ENCODE measurements at places on chromosomes 5 and 9.

DNA sequence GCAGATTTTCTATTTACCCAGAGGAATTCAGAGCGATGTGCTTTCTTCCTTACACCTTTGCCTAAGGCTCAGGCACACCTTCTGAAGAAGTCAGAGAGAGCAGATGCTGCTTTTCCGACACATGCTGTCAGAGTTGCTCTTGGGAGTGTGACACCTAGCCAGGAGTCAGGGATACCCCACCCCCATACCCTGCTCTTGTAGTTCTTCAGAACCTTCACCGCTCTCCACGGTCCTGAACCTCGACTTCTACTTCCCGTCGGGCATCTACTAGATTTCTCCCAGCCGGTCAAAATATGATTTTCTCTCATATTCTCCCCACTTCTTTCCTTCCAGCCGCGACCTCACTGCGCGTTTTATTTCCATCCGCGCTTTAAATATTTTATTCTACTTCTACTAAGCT lies 1.7 kb downstream of the GRIN3A start:
- DNase-seq: no peak

- DNase-seq: no peak
Measured at GRCh38 chr9:34253460-34253837, 74.6 kb downstream of the UBAP1 start.

GRCh38 chr9:22643541-22643940 lies 196.9 kb downstream of the DMRTA1 start:
- no peak for DNase-seq

GRCh38 chr9:124315882-124316281 lies 58.1 kb downstream of the NEK6 start:
- DNase-seq: no peak

DNA sequence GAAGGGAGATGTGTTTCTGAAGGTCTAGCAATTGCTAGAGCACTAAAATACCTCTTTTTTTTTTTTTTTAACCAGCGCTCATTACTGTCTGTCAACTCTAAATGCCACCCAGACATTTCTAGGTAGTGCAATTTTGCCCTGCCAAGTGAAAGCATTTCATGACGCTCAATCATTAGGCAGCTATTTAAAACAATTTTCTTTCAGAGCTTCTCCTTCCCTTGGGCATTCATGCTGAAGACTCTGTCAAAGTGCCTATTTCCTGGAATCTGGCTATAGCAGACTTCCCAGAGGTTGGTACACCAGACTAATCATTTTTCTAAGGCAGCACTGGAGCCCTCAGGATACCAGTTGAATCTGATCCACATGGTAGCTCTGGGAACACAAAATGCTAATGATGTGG lies 97.0 kb upstream of the ANKRD55 start:
- DNase-seq: no peak

- DNase-seq: no peak
Measured at GRCh38 chr9:4842213-4842612, 49.5 kb downstream of the RCL1 start.

DNA sequence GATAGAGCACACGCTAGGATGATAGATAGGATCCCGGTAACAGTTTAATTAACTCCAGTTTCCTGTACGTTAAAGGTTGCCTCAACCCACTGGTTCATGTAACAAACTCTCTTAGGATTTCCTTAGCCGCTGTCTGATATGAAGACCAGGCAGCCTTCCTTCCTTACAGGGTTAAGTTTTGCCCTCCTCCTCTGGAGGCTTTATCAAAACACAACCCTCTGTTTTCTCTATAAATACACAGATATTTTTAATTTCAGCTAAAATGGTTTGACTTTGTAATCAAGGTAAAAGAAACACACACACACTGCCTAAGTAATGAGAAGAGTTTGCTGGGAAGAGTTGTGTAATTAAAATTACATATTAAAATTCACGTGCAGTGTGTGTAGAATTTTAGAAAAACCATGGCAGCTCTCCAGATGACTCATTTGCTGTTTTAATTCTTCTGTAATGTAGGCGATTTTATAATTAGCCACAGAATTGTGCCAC lies 369.8 kb downstream of the CSNK1G3 start:
- DNase-seq: no peak

DNA sequence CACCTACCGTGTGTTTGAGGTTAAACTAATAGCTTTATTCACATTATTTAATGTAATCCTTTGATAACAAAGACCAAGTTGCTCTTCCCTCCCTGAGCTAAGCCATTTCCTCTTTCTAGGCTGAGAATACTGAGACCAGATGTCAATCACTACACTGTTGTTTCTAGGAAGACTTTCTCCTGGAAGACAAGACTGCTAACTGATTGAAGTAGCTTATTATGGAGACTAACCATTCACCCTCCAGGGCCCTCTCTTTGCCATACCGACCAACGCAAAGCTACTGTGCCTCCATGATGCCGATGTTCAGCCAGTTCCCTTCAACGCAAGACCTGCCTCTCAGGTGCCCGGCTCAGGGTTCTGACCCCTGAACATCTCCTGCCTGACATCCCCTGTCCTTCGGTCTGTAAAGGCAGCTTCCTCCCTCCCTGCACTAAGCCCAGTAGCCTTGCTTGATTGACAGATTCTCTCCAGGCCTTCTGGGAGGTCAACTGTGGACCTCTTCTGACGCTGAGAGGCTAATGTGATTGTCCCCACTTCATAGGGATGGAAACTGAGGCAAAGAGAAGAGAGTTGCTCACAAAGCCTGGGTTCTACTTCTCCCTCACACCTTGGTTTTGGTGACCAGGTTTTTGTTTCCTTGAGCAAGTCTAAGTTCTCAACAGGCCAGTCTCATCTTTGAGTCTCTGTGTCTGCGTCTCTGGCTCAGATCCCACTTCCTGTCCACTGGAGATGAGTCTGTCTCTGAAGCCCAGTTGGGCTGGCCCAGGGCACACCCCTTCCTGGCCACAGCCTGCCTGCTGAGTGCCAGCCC lies 259.7 kb upstream of the IRX2 start:
- no peak for DNase-seq
